ENCODE measurements at places on chromosomes 13 and 19.

DNA sequence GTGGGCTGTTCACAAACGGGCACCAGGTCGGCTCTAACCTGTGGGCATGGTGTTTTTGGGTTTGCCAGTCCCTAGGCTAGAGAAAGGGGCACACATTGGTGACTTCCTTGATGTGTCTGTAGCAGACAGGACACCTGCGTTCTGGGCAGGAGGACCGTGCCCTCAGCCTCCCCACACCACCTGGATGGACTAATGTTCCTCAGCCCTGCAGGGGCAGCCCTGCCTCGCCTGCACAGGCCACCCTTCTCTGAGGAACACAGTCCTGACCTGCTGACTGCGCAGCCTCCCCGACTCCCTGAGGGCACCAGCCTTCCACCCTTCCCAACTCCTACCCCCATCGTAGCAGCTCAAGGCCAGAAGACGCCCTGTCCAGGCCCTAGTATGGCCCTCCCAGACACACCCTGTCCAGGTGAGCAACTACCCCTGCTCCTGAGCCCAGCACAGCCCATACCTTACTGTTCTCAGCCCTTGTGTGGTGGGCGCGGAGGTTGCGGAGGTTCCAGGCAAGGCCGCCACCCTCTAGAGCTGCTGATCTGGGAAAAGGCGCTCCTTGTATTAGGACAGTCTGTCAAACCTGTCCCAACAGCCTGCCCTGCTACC, 55.7 kb downstream of the GGACT start:
- DNase-seq, result no peak

GRCh38 chr19:3150739-3151329, 15.0 kb downstream of the GNA15 start:
- no peak for DNase-seq

GRCh38 chr19:30882411-30883005, 466.7 kb downstream of the TSHZ3 start:
- no peak for DNase-seq

DNA sequence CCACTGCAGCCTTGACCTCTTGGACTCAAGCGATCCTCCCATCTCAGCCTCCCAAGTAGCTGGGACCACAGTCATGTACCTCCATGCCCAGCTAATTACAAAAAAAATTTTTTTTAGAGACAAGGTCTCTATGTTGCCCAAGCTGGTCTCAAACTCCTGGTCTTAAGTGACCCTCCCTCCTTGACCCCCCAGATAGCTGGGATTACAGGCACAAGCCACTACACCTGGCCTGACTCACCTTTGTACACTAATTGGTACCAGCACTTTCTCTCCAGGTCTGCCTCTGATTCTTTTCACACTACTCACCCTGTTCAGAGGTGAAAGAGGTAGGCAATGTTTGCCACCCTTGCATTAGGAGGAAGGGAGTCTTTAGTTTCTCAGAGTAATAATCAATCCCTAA, 5.5 kb upstream of the EPS15L1 start:
- no peak for DNase-seq

- DNase-seq, result no peak
Measured at GRCh38 chr19:17687141-17687856, 855 bp downstream of the UNC13A start.

DNA sequence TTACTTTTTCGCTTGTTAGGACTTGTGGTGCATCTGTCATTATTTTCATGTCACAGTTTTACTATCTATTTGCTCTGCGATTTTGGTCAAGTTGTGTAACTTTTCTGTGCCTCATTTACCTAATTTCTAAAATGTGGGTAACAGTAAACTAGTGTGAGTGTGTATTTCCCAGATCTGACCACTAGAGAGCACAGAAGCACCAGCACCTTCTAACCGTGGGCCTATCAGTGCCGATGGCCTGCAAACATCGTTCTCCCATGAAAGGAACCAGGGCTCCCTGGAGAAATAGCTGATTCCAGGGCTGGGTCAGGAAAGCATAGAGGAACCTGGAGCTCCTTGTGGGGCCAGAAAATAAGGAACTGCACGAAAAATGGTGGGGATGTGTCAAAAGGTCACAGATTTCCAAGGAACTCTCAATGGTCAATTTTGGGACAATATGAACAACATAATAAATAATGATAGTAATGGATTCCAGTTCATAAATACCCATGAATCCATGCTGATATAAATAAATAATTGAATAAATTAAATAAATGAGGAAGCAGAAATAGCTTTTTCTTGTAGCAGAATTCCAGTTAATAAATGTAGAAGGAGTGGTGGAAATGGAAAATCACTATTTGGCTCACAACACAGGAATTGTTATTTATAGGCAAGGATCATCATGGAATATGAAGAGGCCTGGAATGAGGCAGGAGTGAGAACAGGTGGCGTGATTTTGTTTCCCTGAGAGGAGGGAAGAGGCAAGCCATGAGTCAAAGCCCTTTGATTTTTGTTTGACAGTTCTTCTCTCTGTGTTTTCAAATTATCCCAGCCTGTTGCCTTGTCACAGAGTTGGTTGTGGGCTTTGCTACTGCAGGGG, 31.1 kb downstream of the CEACAM8 start:
- peak; percentile 72 for DNase-seq

DNA sequence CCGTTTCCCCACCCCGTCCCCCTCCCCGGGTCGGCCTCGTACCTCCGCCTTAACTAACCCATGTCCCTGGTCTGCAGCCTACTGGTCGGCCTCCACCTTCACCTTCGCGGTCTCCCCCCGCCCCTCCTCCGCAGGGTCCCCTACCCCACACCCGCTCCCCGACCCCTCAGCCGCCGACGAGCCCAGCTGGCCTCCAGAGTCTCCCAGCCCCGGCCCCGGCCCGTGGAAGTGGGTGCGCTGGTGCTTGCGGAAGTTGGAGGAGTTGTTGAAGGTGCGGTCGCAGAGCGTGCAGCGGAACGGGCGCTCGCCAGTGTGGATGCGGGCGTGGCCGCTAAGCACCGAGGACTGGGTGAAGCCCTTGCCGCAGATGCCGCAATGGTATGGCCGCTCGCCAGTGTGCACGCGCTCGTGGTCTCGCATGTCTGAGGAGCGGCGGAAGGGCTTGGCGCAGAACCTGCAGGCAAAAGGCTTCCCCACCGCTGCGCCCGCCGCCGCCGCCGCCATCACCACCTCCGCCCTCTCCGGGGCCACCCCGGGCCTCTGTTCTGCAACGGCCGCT, 2.6 kb downstream of the ZNF784 start:
- no peak for DNase-seq

GRCh38 chr19:33811736-33812387, 15.2 kb downstream of the KCTD15 start:
- DNase-seq, result no peak

DNA sequence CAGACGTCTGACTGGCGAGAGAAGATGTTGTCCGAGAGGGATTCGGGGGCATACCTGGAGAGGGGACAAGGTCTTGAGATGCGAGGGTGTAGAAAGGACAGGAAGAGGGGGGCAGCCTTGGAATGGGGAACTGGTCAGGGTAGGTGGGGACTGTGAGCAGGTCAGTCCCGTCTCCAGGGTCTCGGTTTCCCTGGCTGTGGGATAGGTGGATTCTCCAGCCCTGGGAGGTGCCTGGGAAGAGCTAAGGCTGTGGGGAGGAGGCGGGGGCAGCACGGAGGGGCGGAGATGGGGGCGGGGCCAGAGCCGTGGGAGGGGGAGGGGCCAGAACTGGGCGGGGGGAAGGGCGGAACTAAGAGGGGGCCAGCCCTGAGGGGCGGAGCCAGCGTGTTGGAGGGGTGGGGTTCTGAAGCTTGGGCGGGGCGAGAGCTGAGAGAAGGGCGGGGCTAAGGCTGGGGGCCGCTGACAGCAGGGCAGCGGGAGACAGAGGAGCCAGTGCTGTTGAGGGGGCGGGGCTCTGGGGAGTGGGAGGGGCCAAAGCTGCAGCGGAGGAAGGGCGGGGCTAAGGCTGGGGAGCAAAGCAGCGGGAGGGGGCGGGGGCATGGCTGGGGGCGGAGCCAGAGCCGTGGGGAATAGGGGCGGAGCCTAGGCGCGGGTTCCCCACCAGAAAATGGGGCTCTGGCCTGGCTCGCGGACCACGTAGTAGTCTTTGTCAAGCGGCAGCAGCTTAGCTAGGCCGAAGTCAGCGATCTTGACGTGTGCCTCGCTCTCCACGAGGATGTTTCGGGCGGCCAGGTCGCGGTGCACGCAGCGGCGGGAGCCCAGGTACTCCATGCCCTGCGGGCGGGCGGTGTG, 9.5 kb upstream of the INSL3 start:
- DNase-seq, result peak; percentile 90

GRCh38 chr13:46172531-46172991, 9.4 kb downstream of the LCP1 start:
- DNase-seq, result no peak

GRCh38 chr19:5078666-5079065, 109.8 kb downstream of the KDM4B start:
- no peak for DNase-seq

- DNase-seq, result no peak
Measured at GRCh38 chr13:21069561-21070004, 8.2 kb upstream of the LATS2 start.

- DNase-seq, result no peak
Measured at GRCh38 chr19:56114778-56115110, 6.4 kb downstream of the ZNF787 start.

GRCh38 chr19:47111006-47111621, 2.5 kb downstream of the ZC3H4 start:
- DNase-seq, result no peak

DNA sequence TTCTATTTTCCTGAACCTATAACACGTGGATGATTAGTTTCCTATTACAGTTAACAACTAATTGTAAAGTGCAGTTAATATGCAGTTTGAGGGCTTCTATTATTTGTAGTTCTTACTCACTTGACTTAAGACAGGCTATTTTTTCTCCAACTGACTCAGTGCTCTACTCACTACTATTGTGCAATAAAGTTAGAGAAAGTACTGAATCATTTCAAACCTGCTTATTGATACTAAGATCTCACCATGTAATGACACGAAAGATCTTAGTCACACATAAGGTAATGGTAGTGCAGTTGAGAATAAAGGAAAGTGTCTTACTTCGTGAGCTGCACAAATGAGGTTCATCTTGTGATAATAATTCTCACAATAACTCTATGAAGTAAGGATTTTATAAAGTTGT, 22.8 kb upstream of the ITM2B start:
- DNase-seq, result no peak

GRCh38 chr19:43858174-43858573, 31.1 kb downstream of the ZNF283 start:
- no peak for DNase-seq

GRCh38 chr13:99406799-99407201, 94.5 kb upstream of the TM9SF2 start:
- no peak for DNase-seq

GRCh38 chr13:41257535-41257934, 5.8 kb downstream of the MTRF1 start:
- DNase-seq, result no peak

- no peak for DNase-seq
Measured at GRCh38 chr13:97953376-97953970, at the start of gene IPO5. Gene IPO5, plus strand, starts transcription at chr13:97953675. Its CDS starts 23,022 bp downstream, at chr13:97976697.

DNA sequence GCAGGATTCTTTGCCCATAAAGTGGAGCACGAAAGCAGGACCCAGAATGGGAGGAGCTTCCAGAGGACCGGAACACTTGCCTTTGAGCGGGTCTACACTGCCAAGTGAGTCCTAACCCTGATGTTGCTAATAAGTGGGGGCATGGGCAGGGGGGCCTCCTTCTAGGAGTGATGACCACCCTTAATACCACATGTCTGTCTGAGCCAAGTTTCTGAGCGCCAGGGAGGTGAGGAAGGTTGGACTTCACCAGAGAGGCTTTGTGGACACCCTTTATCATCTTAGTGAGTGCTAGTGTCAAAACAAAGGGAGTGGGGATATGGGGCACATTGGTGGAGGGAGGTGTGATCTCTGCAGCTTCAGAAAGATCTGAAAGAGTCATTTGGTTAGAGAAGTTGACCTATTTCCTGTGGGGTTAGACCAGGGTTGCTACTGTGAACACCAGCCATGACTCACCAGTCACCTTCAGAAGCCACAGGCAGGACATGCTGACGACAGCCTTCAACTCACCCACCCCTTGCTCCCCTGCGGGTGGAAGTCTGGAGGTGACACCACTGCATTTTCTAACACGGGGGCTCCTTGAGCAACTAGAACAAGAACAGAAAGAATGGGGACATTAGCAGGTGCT, 8.8 kb downstream of the ALOX5AP start:
- no peak for DNase-seq

DNA sequence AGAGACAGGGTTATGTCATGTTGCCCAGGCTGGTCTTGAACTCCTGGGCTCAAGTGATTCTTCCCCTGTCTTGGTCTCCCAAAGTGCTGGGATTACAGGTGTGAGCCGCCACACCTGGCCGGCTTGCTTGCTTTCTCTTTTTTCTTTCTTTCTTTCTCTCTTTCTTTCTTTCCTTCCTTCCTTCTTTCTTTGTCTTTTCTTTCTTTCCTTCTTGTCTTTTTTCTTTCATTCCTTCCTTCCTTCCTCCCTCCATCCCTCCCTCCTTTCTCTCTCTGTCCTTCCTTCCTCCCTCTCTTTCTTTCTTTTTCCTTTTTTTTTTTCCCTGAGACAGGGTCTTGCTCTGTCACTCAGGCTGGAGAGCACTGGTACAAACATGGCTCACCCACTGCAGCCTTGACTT, 6.8 kb upstream of the BTBD2 start:
- DNase-seq, result no peak

GRCh38 chr19:18895824-18896341, at the start of gene CERS1:
Gene CERS1, minus strand, starts transcription at chr19:18896158. Its CDS starts 86 bp downstream, at chr19:18896072.
- DNase-seq, result no peak

DNA sequence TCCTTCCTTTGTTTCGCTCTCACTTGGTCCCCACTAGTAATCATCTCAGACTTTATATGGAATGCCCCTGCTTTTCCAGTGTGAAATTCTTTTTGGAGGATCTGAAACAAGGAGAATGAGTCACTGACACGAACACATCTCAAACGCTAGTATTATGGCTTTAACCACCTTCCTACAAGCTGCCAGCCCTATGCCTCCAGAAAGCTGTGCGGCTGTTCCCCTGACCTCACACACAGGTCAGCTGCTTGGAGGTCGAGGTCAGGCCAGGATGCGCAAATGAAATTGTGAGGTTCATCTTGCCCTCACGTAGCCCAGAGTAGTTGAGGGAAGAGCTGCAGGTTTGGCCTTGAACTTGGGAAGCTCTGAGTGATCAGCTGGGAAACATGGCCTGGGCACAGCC, 449.8 kb downstream of the FGF9 start:
- no peak for DNase-seq

GRCh38 chr19:33281296-33281926, 20.9 kb downstream of the CEBPA start:
- no peak for DNase-seq

All from NCI-H2227 treated with DMSO at 0.1 percent for 48 hours (cell line).